Stimulated activated CD8-positive, alpha-beta memory T cell treated with anti-CD3 and anti-CD28 coated beads, Interleukin-4, amount 100 ng/mL, for 24 hours (primary cell): ENCODE measurements at places on chromosomes 2 and 18.
A peak's percentile ranks its signal among the peaks of the same experiment; 100 is the strongest.

- no peak for DNase-seq
Measured at GRCh38 chr18:63987743-63988142, 17.9 kb downstream of the SERPINB8 start.

DNA sequence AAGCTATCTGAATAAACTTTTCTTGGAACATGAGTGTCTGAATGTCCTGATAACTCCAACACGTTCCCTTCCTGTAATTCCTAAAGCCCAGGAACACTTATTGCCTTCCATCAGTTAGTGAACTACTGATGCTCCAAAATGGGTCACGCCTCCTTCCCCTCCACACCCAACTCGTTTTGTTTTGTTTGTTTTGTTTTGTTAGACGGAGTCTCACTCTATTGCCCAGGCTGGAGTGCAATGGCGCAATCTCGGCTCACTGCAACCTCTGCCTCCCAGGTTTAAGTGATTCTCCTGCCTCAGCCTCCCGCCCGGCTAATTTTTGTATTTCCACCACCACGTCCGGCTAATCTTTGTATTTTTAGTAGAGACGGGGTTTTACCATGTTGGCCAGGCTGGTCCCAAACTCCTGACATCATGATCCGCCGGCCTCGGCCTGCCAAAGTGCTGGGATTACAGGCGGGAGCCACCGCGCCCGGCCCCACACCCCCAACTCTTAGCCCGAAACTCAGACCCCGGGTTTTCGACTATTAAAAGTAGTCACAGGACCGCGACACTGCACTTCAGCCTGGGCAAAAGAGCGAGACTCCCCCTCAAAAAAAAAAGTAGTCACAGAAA lies 774 bp downstream of the IER3IP1 start:
- no peak for DNase-seq

DNA sequence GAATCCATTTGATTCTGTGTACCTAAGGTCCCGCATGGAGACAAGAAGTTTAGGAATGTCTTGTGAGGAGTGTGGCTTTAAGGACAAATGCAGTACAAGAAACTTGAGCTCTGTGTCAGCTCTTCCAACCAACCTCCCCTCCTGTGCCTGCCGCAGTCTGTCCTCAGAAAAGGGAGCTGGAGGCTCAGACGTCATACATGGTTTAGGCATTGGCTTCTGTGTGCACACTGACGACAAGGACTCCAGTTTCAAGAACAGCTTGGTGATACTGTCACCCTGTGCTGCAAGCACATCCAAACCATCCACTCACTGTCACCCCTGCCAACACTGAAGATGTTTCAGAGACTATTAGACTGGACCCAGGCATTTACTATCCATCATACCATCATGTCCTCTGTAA lies 470.4 kb downstream of the IRS1 start:
- no peak for DNase-seq

DNA sequence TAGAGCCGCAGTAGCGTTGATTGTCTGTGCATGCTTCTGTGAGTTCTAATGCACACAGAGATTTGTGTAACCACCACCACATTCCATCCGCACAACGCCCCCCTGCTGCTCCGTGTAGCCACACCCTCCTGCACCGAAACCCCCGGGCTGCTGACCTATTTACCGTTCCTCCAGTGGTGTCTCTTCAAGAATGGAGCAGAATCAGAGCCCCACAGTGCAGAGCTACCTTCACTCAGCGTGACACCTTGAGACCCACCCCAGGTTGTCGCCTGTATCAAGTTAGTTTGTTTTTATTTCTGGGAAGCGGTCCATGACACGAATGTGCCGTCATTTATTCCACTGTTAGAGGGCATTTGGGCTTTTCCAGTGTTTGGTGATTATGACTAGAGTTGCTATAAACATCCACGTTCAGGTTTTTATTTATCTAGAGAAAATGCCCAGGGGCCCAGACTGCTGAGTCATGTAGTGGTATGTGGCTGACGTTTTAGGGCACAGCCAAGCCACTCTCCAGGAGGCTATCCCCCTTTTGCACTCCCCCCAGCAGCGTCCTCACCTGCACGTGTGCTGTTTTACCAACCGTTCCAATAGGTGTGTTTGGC lies 266.8 kb downstream of the NDUFA10 start:
- DNase-seq: no peak

DNA sequence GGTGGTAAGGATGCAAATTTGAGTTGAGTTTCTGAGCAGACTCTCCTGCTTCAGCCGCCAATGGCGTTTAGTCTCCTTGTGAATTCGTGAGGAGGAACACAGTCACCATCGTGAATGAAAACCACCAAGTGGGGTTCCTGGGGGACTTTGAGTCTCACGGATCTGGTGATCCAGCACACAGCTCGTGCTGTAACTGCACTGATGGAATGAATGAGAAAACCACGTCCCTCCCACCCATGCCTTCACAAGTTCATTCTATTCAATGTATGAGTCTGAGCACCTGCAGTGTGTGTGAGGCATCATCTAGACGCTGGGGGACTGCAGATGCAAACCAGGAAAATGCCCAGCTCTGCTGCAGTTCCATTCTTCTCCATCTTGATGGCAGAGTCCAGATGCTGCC lies 127.9 kb downstream of the PIEZO2 start:
- no peak for DNase-seq

DNA sequence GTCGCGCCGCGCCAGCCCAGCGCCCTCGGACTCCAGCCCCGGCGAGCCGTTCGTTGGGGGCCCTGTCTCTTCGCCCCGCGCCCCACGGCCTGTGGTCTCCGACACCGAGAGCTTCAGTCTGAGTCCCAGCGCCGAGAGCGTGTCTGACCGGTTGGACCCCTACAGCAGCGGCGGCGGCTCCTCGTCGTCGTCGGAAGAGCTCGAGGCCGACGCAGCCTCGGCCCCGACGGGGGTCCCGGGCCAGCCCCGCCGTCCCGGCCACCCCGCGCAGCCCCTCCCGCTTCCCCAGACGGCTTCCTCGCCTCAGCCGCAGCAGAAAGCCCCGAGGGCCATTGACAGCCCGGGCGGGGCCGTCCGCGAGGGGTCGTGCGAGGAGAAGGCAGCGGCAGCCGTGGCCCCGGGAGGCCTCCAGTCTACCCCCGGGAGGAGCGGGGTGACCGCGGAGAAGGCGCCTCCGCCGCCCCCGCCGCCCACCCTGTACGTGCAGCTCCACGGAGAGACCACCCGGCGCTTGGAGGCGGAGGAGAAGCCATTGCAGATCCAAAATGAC lies 1.4 kb downstream of the PHLPP1 start:
- no peak for DNase-seq

- DNase-seq: no peak
Measured at GRCh38 chr2:160415991-160416390, 77.6 kb downstream of the RBMS1 start.

GRCh38 chr2:60091894-60092293 lies 461.6 kb downstream of the BCL11A start:
- no peak for DNase-seq

DNA sequence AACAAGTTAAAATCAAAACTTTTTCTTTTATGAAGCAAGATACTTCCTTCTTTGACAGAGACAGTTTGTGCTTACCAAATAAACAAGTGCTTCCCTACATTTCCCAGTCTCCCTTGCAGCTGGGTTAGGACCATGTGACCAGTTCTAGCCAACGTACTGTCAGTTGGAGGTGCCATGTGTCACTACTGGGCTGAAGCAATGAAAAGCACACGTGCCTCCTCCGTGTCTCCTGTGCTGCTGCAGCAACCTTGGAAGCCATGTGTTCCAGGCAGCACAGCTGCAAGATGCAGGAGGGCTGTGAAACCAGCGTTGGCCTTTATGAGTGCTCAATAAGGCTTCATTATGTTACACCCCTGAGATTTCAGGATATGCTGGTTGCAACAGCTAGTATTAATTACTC lies 93.2 kb downstream of the DHRS9 start:
- DNase-seq: no peak

- no peak for DNase-seq
Measured at GRCh38 chr18:56165601-56166355, 472.6 kb downstream of the TXNL1 start.

DNA sequence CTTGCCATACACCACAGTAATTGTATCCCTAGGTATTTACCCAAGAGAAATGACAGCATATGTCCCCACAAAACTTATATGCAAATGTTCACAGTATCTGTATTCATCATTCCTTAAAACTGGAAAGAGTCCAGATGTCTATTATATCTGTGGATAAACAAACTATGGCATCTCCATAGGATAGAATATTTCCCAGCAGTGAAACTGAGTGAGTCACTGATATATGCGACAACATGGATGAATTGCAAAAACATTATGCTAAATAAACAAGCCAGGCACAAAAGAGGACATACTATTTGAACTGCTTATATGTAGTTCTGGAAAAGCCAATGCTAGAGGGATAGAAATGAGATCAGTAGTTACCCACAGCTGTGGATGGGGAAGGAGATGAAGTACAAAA lies 359.4 kb upstream of the DSEL start:
- DNase-seq: no peak

DNA sequence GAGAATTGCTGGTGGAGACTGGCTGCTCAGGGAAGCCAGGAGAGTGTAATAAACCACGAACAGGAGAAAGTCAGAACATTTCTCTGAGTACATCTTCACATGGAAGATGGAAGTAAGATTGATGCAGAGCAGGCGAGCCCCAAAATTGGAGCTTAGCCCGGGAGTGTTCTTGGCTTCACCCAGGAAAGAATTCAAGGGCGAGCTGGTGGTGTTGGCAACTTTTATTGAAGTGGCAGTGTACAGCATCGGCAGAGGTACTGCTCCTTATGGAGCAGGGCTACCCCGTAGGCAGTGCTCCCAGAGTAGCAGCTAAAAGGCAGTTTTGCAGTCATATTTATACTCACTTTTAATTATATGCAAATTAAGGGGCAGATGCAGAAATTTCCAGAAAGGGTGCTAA lies 281.4 kb upstream of the MEX3C start:
- no peak for DNase-seq

DNA sequence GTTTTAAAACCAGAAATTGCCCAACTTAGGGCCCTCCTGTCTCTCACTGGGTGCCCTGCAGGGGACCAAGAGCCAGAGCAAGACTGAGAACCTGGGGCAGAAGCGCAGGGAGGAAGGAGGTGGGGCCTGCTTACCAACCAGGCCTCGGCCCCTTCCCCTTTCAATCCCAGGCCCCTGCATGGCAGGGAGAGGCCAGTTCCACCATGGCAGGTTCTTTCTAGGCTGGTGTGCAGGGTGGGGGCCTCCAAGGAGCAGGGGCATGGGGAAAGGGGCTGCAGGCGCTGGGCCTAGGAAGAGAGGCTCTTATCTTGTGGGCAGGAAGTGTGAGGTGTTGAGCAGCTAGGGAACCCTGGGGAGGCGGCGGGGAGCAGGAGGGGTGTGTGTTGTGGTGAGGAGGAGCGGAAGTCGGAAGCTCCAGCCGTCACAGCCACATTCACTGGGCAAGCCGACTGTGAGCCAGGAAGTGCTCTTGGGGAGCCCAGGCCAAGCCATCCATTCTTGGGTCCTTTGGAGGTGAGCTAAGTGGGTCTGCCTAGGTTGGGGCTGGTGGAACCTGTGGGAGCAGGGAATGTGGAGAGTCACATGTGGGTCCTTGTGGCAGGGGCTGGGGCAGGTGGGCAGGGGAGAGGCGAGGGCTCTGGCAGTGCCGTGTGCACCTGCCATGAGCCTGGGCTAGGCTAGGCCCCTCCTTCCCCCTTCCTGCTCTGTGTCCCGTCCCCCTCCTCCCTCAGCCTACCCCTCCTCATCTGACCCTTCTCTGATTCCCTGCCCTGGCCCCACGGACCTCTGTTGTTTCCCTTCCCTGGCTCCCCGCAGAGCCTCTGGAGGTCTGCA lies at the start of gene PSD4:
Gene PSD4 (plus strand): TSS at position 430 of the 834 bp plus-strand sequence. CDS start 8,486 bp downstream, outside the sequence.
- DNase-seq: peak; percentile 83

- DNase-seq: no peak
Measured at GRCh38 chr2:211144078-211144477, 587.7 kb downstream of the CPS1 start.

DNA sequence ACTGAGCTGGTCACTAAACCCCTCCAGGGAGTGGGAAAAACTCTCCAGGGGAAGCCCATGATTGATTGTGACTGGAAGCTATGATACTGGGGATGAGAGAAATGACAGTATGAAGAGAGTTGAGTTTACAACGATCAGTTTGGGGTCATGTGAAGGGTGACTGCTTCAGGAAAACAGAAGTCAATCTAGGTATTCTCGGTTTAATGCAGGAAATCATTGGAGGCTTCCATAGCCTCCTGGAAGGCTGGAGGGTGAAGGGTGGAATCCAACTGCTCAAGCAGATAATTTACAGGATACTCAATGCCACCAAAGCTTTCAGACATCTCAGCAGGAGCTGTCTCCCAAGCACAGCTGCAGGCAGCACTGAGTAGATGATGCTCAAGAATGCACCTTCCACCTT lies 154.6 kb downstream of the ZNF516 start:
- no peak for DNase-seq

DNA sequence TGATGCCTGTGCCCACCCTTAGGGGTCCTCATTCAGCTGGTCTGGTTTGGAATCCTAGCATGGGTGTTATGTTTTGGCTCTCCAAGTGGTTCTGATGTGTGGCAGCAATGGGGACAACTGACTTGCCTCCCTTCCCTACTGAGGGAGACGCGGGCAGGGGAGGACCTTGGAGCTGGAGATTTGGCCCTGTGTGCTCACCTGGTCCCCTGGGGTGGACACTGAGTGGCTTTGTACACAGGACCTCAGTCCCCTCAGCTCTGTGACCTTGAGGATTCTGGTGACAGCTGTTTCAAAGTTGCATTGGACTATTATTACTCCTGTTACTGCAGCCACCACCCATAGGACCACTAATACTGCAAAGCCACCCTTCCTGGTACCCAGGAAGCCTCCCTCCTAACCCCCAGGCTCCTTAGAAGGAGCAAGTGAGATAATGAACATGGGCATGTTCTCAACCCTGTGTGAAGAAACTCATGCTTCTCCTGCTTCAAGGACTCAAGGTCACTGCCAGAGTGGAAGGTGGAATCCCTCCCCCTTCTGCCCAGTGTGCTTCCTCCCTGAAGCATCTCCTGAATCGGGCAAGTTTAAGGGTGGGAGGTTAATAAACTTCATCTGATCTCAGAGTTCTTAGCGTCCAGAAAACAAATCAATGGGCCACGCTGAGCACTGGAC lies 26.5 kb downstream of the TMEM182 start:
- DNase-seq: no peak

GRCh38 chr2:83573060-83573459 lies 886.0 kb downstream of the SUCLG1 start:
- no peak for DNase-seq

- DNase-seq: no peak
Measured at GRCh38 chr18:60090170-60090569, 190.4 kb downstream of the PMAIP1 start.
